ENCODE measurements at places on chromosomes 3 and 15.

- DNase-seq = no peak
Observed at GRCh38 chr3:156594219-156594683, 39.3 kb upstream of the SSR3 start.

DNA sequence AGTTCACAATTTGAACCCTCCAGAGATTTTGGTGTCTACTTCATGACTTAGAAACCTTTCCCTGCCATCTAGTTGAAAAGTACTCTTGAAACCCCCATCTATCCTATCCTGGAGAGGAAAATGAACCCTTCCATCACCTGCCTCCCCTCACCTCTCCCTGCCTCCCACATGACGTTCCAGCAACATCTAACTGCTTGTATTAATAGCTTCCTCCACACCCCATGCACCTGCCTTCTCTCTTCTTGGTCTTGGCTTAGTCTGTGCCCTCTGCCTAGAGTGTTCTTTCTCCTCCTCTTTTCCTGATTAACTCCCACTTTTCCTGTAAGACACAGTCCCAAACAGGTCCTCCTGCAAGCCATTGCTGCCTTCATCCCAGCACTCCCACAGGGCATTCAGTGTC lies 107.8 kb downstream of the LIPC start:
- DNase-seq = no peak

DNA sequence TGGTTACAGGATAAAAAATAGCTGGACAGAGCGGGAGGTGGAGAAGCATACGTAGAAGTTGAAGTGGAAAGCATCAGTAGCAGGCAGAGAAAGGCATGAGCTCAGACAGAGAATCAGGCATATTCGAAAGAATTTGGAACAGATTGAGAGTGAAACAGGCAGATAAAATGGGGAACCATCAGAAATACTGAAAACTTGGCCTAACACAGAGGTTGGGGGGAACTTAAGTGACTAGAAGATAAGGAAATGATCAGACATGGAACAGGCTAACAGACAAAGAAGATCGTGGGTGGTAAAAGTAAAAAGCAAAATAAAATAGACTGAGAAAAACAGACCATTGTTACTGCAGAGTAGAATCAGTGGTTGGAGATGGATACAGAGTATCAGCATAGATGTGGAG lies 32.9 kb downstream of the GTF2E1 start:
- no peak for DNase-seq

DNA sequence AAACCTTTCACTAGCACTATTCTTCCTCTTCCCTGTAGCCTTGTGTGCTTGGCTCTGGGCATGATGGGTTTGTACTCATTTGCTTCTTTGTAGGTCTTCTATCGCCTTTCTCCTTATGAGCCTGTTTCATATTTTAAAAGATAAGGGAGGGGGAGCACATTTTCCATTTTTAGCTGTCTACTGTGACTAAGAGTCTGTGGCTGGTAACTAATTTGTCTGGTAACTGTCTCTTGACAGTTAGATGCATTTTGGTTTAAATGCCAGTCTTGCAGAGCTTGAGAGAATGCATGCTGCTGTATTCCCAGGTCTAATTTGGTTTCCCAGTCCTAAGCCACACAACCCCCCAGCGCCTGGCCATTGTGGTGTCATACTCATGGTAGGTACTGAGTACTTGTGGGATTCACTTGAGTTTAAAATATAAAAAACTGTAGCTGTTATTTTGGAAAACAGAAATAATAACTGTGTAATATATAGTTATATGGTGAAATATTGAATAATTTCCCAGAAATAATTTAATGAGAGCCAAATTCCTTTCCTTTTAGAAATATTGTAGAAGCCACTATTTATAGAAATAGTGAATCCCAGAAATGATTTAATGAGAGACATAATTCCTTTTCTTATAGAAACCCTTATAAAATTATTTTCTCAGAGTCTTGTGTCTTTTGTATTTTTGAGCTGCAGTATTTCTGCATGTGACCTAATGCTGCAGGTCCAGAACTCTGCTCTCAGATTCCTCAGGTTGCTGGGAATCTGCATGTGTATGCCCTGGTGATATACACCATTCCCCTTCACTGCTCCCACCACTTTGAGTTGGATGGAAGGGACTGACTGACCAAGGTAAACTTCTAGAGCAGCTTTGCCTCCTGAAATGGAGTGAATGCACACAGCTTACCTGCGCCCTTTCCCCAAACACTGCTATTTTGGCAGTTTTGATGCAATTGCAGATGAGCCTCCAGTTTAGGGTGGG lies 13.9 kb upstream of the GPR171 start:
- DNase-seq = no peak

DNA sequence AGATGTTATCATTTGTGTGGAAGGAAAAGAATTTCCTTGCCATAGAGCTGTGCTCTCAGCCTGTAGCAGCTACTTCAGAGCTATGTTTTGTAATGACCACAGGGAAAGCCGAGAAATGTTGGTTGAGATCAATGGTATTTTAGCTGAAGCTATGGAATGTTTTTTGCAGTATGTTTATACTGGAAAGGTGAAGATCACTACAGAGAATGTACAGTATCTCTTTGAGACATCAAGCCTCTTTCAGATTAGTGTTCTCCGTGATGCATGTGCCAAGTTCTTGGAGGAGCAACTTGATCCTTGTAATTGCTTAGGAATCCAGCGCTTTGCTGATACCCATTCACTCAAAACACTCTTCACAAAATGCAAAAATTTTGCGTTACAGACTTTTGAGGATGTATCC lies 15.1 kb downstream of the KLHL24 start:
- no peak for DNase-seq

GRCh38 chr3:26118165-26118564 lies 328.3 kb downstream of the OXSM start:
- no peak for DNase-seq

DNA sequence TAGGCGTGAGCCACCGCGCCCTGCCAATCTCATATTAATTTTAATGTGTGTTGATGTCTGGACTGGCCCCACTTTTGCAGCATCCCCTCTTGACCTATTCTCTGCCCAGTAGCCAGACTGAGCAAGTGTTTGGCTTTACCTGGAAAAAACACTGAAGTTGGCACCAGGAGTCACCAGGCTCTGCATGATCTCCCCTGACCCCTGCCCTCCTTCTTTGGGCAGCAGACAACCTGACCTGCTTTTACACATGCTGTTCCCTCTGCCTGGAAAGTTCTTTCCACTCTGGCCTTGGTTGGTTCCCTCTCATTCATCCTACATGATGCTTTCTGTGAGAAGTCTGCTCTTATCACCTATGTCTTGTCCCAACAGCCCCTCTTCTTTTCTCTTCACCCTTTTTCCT lies 67.9 kb upstream of the SLC2A2 start:
- DNase-seq = no peak

DNA sequence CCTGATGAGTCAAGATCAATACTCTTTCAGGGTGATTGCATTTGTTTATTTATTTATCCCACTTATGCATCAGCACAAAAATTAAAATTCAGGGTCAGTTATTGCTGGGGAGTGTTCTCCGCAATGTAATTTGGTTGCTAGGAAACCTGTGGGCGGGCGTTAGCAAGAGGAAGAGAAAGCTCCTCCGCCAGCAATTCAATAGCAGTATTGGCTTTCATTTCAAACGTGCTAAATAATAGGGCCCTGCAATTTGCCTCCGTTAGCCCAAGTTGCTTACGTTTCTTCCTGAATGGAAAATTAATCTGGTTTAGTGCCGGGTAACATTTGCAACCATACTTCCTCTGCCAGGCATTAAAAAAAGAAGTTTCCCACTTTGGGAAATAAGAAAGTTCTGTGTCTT lies 35.5 kb upstream of the PLCL2 start:
- DNase-seq = peak; percentile 81
